ENCODE measurements at places on chromosomes 16 and 17.

DNA sequence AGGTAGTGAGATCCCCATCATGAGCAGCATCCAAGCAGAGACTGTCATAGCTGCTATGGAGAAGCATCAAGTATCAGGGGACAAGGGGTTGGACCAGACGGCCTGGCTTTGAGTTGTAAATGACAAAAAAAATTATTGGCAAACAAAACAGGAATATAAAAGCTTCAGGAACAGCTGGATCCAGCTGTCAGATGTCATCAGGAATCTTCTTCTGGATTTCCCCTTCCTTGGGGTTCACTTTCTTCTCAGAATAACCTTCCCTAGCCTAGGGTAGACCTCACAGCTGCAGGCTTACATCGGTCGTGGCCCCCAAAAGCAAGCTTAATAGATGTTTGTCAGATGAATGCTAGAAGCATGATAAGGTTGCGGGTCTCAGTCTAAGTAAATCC is 17.2 kb upstream of the RAI1 start:
- no peak for DNase-seq

DNA sequence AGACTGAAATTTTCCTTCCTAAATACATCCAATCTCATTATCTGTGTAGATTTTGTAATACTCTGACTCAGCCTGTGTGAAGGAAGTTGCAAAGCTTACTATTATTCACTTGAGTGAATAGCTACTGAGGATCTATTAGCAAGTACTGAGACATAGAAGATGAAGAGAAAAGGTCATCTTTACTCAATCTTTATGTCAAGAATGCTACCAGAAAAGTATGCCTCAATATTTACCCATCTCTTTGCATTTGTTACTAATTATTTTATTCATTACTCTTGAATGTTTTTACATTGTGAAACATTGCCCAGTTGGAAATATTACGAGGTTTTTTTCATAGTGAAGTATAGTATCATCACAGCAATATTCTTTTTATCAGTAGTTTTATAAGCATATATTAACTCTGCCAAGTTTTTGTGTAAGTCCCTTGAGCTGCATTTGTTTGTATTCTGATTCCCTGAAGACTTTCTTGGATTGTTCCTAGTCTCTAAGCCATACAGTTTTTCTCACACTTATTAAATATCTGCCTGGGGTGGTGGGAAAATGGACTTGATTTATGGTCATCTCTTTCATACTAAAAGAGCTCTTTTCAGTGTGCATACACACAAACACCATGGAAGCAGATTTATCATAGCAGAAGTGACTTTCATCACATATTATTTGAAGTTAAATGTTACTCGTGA is 110.4 kb downstream of the MRTFB start:
- no peak for DNase-seq

GRCh38 chr16:79211586-79211985 is 389.0 kb downstream of the MAF start:
- DNase-seq = no peak

- DNase-seq = peak; percentile 70
These were observed at the start of gene YBX2 for GRCh38 chr17:7294614-7295153. TSS of gene YBX2 (minus strand) at chr17:7294639. CDS start at chr17:7294500, 139 bp downstream.

- DNase-seq = no peak
These were observed 2.3 kb downstream of the C17orf58 start for GRCh38 chr17:67993998-67994361.

DNA sequence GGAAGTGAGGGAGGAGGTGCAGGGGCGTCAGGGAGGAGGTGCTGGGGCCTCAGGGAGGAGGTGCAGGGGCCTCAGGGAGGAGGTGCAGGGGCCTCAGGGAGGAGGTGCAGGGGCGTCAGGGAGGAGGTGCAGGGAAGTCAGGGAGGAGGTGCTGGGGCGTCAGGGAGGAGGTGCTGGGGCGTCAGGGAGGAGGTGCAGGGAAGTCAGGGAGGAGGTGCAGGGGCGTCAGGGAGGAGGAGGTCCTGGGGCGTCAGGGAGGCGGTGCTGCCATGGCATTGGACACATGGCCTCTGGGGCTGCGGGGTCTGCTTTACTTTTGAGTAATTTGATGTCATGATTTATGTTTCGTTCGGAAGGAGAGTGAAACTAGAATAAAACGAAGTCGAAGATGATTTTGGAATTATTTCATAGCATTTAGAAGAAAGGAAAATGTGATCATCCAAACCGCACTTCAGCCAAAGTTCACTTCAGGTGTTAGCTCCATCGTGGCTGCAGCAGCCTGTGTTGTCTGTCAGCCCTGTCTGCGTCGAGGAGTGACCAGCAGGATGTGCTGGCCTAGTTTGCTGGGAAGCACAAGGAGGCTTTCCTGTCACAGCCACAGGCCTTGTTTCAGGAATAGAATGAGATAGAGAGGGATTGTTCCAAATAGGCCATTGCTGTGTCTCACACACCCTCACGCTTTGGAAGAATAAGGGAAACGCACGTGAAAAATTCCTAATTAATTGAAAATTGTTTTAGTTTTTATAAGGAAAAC is 42.8 kb downstream of the RAB11FIP3 start:
- no peak for DNase-seq

- peak; percentile 55 for DNase-seq
These were observed 1.6 kb downstream of the MYO1C start for GRCh38 chr17:1490643-1491442.

DNA sequence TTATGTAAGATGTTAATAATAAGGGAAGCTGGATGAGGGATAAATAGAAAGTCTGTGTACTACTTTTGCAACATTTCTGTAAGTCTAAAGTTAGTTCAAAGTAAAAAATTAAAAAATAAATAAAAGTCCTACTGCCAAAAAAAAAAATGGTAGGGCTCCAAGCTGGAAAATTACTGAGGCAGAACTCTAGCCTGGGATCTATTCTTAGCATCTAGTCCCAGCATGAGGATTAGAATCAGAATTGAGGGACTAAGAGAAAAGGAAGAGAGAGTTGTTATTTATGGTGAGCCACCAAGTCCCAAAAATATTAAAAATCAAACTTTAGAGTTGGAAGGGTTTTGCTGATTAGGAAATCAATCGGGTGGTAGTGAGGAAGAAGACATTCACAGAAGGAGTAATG is 110.3 kb downstream of the CYB561 start:
- DNase-seq = no peak

DNA sequence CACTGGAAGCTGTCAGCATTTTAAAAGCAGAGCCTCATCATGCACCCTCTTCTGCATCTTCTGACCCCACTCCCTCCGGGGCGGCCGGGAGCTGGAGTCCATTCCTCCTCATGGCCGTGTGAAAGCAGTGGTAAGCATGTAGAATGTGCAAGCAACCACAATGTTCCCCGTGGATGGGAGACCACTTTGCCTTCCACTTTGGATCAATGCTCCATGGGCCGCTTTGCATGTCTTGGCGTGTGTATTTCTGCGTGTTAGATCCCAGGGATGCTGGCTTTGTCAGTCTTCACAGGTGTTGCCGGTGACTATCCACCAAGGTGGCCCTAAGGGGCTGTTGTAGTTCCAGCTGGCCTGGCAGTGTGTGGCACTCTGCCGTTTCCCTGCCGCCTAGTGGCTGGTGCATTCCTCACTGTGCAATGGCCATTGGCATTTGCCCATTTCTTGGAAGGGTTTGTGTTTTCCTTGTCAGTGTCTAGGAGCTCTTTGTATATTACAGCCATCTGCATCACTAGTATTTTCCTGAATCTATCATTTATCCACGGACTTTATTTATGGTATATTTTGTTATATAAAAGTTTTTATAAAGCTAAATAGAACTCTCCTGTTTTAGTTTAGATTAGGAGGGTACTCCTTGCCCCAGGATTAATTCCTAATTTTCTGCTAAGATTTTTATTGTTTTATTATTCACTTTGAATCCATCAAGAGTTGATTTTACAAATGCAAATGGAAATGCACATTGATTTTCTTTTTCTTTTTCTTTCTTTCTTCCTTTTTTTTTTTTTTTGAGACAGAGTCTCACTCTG is 5.8 kb upstream of the ALDH3A1 start:
- no peak for DNase-seq

DNA sequence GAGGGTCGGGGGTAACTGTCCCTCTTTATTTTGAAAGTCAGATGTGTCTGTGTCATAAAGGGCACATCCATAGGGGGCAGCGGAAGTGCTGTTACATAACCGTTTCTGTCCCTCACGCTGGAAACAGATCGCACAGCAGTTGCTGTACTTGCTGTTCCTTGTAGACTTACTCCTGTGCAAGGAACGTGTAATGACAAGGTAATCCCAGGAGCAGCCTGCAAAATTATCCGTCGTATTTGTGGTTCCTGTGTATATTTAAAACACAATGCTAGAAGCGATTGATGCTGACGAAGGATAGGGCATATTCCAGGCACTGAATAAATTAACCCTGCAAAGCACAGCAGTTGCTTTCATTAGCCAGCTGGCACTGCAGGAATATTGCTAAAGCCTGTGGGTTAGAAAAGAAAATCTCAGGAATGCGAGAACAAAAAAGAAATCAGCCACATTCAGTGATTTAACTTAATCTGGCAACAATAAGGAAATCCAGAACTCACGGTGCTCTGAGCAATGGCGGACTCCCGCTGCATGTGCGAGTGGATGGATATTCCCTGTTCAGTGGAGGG is 76.2 kb downstream of the SPECC1 start:
- DNase-seq = no peak

DNA sequence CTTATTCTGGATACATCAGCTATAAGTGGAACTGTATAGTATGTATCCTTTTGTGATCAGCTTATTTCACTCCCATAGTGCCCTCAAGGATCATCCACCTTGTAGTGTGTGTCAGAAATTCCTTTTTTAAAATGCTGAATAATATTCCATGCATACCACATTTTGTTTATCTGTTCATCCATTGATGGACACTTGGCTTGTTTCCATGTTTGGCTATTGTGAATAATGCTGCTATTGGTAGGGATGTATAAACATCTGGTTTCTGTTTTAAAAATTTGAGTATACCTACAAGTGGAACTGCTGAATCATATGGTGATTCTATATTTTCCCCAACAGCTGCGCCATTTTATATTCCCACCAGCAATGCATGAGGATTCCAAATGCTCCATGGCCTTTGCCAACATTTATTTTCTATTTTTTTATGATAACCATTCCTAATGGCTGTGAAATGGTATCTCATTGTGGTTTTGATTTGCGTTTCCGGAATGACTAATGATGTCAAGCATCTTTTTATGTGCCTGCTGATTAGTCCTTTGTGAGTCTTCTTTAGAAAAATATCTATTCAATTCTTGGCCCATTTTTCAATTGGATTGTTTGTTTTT is 11.6 kb downstream of the RCVRN start:
- no peak for DNase-seq

DNA sequence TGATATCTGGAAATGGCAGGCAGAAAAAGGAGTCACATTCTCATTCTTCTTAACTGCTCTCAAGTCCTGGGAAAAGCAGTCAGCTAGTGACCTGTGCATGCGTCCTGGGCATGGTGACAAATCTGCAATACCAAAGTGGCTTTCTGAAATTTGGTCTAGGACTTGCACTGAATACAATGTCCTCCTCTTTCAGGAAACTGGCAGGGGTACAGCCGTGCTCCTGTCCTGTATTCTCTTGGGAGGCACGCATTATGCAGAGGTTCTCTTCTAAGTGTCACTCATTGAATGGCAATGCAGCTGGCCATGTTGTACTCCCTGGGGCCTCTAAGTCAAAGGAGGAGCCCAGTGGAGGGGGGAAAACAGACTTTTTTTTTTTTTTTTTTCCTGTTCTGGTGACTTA is 10.6 kb downstream of the PHF12 start:
- no peak for DNase-seq
